Bone marrow (tissue), 2 donors: ENCODE measurements at places on chromosomes 6 and 20.

GRCh38 chr20:35561671-35562070 lies 19.8 kb downstream of the ERGIC3 start:
- DNase-seq, result no peak

DNA sequence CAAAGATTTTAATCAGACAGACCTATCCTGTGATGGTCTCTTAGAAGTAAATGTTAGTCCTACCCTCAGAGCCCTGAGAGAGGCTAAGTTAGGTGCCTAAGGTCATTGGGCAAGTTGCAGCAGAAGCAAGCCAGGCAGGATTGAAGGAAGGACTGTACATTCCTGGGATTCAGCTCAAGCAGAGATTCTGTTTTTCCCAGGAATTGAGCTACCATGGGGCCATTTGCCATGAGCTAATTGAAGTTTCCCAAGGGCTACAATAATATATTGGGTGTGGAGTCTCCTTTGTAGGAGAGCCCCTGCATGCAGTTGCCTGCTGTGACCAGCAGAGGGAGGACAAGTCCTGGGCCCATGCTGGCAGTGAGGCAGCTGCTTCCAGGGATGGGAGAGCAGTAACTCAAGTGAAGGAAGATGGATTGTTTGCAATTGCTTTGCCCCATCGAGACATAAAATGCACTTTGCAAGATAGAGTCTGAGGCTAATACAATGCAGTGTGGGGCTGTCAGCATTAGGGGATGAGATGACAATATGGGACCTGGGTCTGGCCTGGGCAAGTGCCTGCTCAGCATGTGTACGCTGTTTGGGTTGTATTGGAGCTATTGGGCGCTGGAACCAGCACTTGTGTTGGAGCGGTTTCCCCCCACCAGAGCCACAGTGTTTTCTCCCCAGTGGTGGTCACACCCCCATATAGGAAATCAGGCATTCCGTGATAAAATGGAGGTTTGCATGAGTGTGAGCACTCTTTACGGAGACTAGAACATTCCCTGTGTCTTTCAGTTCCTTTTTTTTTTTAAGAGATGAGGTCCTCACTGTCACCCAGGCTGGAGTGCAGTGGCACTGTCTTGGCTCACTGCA lies 27.9 kb downstream of the DNMT3B start:
- peak; percentile 26 for DNase-seq

- DNase-seq, result no peak
Observed at GRCh38 chr20:60085551-60086132, 127.4 kb downstream of the CDH26 start.

GRCh38 chr6:38151580-38152500 lies 332.3 kb downstream of the ZFAND3 start:
- DNase-seq, result no peak

DNA sequence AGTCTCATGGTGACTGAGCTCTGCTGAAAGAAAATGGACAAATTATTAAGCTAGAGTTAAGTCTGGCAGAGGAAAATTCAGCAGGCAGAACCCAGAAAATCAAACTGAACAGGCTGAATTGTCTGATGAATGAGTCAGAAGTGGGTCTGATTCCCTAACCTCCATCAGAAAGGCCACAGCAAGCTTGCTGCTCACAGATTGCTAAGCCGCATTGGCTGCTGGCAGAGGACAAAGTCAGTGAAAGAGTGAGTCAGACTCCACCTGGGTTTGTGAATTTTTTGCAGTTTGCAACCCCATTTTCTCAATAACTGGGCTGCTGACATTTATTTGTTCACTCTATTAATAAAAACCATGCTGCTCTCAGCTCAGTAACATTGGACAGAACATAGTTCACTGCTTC lies 191.3 kb downstream of the EPM2A start:
- no peak for DNase-seq

- DNase-seq, result no peak
Observed at GRCh38 chr6:169172456-169172855, 81.2 kb downstream of the THBS2 start.

GRCh38 chr20:62875419-62876361 lies 14.1 kb upstream of the TCFL5 start:
- DNase-seq, result no peak

DNA sequence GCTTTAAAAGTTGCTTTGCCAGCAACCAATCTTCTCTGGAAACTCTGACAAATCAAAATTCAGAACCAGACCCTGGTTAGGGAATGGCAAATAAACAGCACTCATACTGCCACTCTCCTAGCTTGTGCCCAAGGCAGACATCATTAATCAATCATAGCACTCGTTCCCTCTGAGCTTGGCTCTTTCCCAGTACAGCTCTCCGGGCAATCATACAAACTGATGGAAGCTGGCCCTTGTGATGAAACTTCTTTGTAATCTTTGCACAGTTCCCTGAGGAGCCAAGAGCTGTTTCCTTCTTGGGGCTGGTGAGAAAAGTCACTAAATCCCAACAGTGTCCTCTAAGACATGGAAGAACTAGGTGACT lies 34.7 kb downstream of the KIAA1755 start:
- DNase-seq, result no peak

DNA sequence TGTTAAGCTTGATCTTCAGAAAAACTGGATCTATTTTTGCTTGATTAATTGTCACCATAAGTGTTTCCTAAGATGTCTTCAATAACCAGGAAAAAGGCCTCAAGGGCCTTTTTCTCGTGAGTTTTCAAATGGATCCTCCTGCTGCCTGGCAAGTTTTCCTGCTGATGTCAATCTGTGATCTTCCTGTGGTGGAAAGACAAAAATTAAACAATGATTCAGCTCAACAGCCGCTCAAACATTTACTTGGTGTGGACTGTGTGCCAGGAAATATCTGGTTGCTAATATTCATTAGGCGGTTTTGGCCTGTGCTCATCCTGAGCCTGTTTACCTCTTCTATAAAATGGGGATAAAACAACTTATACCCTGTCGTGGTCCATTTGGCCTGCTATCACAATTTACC lies 35.4 kb upstream of the SSTR4 start:
- DNase-seq, result no peak

DNA sequence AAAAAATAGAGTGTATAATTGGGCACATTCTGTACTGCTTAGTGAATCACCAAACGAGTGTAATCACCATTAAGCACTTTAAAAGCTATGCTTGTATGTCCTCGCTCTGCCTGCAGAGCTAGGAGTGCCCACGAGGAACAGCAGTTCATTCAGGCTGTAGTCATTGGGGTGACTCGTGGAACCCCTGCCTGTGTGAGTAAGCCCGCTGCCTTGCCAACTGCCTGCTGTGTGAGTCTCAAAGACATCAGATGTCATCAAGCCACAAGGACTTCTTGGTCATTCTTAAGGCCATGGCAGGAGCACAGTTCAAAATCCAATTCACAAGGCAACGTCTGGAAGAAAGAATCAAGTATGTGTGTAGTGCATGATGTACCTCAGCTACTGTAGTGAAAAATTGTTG lies 60.4 kb downstream of the FOXO3 start:
- DNase-seq, result peak; percentile 43

DNA sequence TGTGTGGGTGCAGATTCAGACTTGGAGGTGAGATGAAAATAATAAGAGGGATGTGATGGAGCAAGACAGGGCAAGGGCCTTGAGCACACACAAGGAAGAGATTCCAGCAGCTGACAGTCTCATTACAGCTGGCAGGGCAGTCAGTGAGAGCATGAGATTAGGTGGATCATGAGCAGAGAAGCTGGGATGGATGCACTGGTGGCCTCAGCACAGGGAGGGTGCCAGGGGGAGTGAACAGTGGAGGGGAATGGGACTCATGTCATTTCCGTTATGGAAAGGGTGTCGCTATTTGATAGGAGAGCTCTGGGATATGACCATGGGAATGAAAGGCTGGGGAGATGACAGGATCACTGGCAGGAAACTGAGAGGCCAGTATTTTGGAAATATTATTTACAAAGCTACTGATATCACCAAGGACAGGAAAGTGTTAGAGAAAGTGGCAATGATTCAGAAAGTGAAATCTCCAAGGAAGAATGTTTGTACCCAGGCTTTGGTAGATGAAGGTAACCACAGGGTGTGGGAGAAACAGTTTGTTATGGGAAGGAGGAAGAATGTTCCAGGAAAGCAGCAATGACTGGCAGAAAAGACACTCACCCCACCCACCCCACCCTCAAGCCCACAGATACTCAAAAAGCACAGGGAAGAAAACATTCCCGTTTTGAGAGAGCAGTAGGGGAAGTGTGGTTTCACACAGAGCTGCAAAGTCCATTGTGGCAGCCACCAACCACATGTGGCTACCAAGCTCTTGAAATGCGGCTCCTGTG lies 214.7 kb upstream of the PROKR2 start:
- no peak for DNase-seq

DNA sequence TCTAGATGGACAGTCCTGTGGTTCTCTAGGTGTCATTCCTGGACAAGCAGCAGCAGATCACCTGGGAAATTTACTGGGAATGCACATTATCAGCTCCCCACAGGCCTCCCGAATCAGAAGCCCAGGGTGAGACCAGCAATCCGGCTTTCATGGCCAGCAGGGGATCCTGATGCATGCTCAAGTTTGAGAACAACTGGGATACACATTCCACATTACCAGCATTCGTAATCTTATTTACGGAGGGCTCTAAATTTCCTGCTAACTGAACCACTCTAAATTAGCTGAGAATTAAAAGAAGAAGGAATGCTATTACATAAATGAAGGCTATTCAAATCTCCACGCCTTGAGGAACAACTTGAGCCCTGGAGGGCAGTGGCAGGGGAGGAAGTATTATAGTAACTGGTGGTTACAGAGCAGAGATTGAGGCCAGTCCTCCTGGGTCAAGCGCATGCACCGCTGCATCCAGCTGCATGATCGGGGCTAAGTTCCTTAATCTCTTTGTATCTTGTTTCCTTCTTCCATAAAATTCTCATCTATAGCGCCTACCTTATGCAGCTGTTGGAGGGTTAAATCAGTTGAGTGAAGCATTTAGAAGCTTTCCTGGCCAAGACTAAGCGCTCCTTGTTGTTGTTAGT lies 403.7 kb downstream of the CDH26 start:
- no peak for DNase-seq

DNA sequence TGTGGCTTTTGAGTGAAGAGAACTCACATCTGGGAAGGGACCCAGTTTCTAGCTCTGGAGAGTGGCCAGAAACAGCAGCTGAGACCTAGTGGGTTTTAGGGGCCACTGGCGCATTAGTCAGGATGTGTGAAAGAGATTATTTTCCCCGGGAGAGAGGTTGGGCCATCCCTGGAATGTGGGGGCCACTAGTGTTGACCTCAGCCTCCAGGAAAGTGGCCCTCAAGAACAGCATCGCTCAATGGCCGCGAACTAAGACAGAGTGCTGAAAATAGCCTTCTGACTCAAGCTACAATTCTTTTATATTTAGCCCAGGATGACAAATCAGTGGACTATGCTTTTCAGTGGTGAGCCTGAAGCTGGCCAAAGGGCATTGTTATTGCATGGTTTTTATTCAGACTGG lies 210.4 kb upstream of the RNF24 start:
- DNase-seq, result no peak

- no peak for DNase-seq
Observed at GRCh38 chr20:32634041-32634805, 39.5 kb downstream of the C20orf203 start.

- no peak for DNase-seq
Observed at GRCh38 chr6:52532457-52532856, 44.4 kb downstream of the TRAM2 start.

- no peak for DNase-seq
Observed at GRCh38 chr20:50242863-50243609, 52.4 kb downstream of the CEBPB start.

- DNase-seq, result peak; percentile 37
Observed at GRCh38 chr6:106446287-106446885, 85.9 kb downstream of the CRYBG1 start.
